ENCODE measurements at places on chromosomes 4 and X.

- H3K4me1 ChIP-seq = no peaks in the 10 kb centered on the region
- no peaks in the 10 kb centered on the region for H3K36me3 ChIP-seq
- H3K4me3 ChIP-seq = no peak overlapping the region
- H3K27ac ChIP-seq = no peak overlapping the region
These were observed 643.8 kb upstream of the FTHL17 start for GRCh38 chrX:31715675-31716074.

DNA sequence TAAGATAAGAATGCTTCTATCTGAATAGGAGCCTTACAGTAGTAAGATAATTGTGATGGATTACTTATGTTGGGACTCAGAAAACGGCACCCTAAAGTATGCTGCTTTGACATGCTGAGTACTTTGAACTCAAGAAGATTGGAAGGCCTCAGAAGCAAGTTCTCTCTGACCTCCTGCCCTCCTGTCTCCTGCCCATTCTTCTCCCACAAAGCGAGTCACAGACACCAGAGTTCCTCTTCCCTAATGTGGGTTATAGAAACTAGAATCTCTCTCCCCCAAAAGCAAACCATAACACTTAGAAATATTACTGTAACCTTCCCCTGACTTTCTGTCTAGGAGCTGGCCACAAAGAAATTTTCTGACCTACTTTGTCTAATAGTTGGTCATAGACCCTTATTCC lies 76.5 kb downstream of the DDIT4L start:
- H3K4me3 ChIP-seq = no peak overlapping the region
- DNase-seq = no peak
- H3K36me3 ChIP-seq = no peaks in the 10 kb centered on the region
- no peak overlapping the region for H3K27ac ChIP-seq
- no peaks in the 10 kb centered on the region for H3K4me1 ChIP-seq

DNA sequence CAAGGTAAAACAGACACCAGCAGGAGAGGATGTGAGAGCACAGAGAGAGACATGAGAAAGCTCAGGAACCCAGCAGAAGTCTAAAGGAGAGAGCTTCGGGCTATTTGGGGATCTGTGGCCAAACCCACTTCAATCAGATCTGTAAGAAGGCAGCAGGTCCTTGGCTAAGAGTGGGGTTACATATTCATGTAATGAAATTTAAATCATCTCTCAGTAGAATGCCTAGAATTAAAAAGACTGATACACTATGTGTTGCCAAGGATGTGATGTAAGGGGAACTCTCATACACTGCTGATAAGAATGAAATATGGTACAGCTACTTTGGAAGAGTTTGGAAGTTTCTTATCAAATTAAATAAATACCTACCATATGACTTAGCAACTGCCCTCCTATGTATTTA lies 35.8 kb downstream of the PDE5A start:
- H3K27me3 ChIP-seq = no peaks in the 10 kb centered on the region
- no peak overlapping the region for H3K4me3 ChIP-seq
- no peaks in the 10 kb centered on the region for H3K36me3 ChIP-seq
- H3K4me1 ChIP-seq = peaks cover 81% of the 10 kb centered on the region

DNA sequence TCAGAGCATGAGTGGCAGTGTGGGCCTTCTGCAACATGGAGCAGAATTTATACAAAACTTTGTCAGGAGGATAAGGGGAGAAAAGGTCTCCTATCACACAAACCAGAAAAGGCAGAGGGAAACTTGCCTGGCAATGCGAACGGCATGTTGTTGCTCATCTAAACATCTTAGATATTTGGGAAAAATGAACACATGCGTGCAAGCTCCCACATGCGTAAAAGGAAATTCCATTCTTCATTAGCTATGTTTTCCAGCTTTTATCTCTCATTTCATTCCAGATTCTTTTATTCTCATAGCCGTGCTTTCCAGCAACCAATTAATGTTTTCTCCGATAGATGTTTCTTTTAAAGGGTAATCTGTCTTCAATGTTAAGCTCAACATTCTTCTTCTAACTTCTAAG lies 31.3 kb upstream of the GBA3 start:
- H3K27me3 ChIP-seq = no peaks in the 10 kb centered on the region
- H3K27ac ChIP-seq = no peak overlapping the region
- no peaks in the 10 kb centered on the region for H3K4me1 ChIP-seq
- no peaks in the 10 kb centered on the region for H3K36me3 ChIP-seq

- H3K27me3 ChIP-seq = no peaks in the 10 kb centered on the region
- peaks cover 45% of the 10 kb centered on the region for H3K36me3 ChIP-seq
- H3K4me3 ChIP-seq = no peak overlapping the region
- no peak for DNase-seq
- H3K27ac ChIP-seq = peak overlapping the region; percentile 3
- H3K4me1 ChIP-seq = peaks cover 35% of the 10 kb centered on the region
These were observed 17.1 kb downstream of the MGST2 start for GRCh38 chr4:139682741-139683151.

- no peaks in the 10 kb centered on the region for H3K36me3 ChIP-seq
- H3K4me3 ChIP-seq = no peak overlapping the region
- DNase-seq = no peak
- H3K27me3 ChIP-seq = no peaks in the 10 kb centered on the region
These were observed 99.0 kb downstream of the AFF2 start for GRCh38 chrX:148599404-148599803.
